Stimulated activated CD8-positive, alpha-beta memory T cell treated with anti-CD3 and anti-CD28 coated beads, Interleukin-7, amount 100 ng/mL, for 24 hours (primary cell): ENCODE measurements at places on chromosomes 4 and X.

DNA sequence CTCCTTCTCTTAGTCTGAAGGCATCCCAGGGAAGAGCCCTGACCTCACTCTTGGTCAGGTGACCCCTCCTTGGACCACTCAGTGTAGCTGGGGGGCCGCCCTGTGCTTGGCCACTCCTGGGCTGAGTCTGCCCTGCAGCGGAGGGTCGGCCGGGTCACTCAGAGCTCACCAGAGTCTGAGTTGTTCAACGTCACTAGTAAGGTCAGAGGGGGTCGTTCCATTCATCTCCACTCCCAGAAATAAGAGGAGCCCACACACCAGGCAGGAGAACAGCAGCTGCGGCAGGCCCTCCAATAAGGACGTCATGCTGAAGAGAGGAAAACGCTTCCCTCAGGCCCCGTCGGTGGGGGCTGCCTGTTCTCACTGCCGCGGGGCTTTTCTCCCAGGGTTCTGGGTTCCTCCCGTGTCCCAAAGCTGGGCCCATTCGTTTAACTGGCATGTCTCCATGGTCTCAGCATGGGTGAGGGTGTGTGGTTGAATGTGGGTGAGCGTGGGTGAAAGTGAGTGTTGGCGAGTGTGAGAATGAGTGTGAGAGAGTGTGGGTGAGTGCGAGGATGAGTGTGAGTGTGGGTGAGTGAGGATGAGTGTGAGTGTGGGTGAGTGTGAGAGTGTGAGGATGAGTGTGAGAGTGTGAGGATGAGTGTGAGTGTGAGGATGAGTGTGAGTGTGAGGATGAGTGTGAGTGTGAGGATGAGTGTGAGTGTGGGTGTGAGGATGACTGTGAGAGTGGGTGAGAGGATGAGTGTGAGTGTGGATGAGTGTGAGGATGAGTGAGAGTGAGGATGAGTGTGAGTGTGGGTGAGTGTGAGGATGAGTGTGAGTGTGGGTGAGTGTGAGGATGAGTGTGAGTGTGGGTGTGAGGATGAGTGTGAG is 47.7 kb downstream of the ING2 start:
- no peak for DNase-seq

- no peak for DNase-seq
Observed at GRCh38 chr4:81634165-81634564, 162.5 kb upstream of the RASGEF1B start.

DNA sequence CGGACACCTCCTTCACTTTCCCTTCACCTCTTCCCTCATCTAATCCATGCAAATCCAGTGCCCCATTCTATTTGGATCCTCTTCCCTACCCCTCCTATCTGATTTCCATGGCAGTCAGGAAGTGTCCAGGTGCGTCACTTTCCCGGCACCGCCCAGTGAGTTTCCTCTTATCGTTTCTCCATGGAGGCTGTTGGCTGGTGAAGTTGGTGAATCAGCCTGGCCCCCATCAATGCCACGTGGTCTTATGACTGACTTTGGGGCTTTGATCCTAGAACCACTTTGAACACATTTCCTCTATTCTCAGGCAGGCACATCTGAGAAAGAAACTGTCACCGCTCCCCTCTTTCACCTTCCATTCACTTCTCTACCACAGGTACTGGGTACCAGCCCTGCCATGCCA is 137.8 kb downstream of the CEP135 start:
- no peak for DNase-seq

GRCh38 chrX:2220296-2220695 is 280.5 kb downstream of the DHRSX start:
- DNase-seq, result no peak
